ENCODE measurements at places on chromosomes 6 and 20.

DNA sequence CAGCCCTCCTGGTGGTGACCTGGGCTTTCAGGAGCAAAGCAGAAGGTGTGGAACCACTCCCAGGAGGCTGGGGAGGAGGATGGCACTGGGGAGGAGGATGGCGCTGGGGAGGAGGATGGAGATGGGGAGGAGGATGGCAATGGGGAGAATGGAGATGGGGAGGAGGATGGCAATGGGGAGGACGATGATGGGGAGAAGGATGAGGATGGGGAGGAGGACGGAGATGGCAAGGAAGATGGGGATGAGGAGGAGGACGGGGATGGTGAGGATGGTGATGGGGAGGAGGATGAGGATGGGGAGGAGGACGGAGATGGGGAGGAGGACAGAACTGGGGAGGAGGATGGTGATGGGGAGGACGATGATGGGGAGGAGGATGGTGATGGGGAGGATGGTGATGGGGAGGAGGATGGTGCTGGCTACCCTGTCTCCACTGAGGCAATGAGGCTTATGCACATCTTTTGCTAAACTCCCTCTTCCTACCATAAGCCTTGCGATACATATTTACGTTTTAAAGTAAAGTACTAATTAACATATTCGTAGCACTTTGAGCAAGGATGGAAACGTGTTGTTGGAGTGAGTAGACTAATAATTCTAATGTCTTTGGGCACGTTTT, 7.4 kb downstream of the SMOC2 start:
- no peak for DNase-seq

- DNase-seq, result no peak
Measured at GRCh38 chr6:10140136-10140535, 274.7 kb downstream of the TFAP2A start.

DNA sequence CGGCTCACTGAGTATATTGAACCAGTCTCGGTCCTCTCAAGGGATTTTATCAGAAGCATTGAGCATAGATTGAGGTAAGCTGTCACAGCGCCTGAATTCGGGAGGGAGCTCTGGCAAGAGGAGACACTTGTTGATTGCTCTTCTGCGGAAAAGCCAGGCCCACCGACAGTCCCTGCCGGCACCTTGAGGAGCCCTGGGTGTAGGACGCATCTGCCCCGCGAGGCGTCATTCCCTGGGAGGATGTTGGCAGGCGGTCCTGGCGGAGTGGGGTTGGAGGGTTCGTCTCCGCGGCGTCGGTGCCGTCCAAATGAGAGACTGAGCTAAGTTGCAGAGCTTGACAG, 843 bp downstream of the FBXO9 start:
- DNase-seq, result no peak

GRCh38 chr6:131929976-131930375, 21.2 kb downstream of the CCN2 start:
- no peak for DNase-seq

DNA sequence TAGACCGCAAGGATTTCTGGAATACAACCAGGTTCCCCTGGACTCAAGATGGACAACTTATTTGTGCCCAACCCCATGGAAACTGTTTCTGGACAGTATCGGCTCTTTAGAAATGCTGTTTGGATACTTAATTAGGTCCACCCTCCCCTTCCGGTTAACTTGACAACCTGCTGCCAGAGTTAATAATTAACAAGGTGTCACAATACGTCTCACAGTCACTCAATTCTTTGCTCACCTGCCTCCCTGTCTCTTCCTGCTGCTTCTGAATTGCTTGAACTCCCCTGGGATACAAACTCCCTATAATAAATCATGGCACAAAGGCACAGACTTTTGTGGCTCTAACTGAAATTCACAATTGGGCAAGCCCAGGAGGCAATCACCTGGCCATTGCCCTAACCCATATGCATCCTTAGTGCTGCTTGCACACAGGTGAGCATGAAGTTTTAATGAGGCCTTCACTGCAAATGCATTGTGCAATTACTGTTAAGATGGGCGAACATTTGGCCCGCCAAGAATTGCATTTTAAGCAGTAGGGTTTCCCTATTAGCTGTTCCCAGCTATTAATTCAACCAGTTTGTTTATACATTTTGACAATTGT, 504.4 kb upstream of the NOX3 start:
- no peak for DNase-seq

DNA sequence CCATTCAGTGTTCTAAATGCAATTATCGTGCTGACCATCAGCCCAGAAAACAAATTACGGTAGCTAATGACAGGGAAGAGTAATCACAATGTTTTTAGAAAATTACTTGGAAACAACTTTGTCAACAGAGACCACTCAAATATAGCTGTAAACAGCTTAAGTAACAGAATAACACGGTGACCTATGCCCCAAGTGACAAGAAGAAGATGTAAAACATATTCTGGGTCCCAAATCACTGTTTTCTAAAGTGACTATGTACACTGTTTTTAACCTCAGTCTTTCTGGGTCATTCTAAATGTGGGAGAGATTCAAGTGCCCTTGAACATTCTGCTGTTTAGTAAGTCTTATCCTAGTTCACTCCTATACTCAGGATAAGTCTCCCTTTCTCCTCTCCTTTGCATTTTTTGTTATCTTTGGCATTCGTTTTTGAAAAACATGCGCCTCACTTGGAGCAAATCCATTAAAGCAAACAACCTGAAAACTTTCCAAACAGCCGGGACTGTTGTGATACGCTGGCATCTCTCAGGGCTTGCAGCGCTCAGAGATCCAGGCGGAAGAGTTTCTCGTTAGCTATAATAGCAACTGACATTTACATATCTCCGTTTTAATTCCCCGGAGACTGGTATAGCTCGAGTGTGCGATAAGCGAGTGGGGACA, 114.5 kb upstream of the SOX4 start:
- no peak for DNase-seq

- no peak for DNase-seq
Measured at GRCh38 chr6:161407581-161407980, 133.7 kb upstream of the AGPAT4 start.

- no peak for DNase-seq
Measured at GRCh38 chr6:12222405-12223366, 67.5 kb upstream of the EDN1 start.

- no peak for DNase-seq
Measured at GRCh38 chr6:116406678-116407345, 36.1 kb downstream of the DSE start.

- DNase-seq, result no peak
Measured at GRCh38 chr20:59676851-59677182, 72.5 kb downstream of the PHACTR3 start.

- no peak for DNase-seq
Measured at GRCh38 chr6:149563203-149563927, 2.8 kb upstream of the GINM1 start.

Data from stimulated activated CD4-positive, alpha-beta T cell treated with anti-CD3 and anti-CD28 coated beads, TNF-alpha, amount 100 ng/mL, for 24 hours (primary cell).